GOT3 (cell line): ENCODE measurements at places on chromosomes 1 and 21.
A peak's percentile ranks its signal among the peaks of the same experiment; 100 is the strongest.

DNA sequence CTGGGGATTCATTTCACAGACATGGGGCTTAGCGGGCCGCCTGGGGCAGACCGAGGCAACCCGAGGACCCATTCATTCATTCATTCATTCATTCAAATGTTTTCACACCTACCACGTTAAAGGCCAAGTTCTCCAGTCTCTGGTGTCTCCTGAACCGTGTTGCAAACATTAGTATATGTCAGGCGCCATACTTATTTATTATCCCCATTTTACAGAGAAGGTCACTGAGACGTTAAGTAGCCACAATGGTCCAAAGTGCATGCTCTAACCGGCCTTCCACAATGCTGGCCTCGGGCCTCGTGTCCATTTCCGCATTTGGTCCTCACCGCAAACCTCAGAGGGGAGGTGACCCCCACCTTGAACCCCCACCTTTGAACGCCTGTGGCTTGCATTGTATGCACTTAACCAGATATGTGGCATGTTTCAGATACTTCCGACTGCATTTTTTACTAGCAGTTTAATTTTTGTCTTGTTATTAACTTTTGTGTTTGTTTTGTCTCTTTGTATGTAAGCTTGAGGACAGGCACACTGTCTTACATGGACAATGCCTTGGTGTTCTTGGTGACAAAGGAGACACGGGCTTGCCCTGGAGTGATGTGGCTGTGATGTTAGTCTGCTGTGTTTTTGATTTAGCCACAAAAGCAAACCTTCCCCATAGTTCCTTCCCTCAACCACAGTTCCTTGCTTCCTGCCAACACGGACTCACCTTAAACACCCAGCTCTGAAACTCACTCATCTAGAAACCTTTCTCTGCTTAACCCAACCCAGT, 1.2 kb upstream of the IFFO2 start:
- no peak for DNase-seq

- no peak for DNase-seq
Measured at GRCh38 chr21:34520764-34521508, 8.9 kb upstream of the KCNE1 start.

DNA sequence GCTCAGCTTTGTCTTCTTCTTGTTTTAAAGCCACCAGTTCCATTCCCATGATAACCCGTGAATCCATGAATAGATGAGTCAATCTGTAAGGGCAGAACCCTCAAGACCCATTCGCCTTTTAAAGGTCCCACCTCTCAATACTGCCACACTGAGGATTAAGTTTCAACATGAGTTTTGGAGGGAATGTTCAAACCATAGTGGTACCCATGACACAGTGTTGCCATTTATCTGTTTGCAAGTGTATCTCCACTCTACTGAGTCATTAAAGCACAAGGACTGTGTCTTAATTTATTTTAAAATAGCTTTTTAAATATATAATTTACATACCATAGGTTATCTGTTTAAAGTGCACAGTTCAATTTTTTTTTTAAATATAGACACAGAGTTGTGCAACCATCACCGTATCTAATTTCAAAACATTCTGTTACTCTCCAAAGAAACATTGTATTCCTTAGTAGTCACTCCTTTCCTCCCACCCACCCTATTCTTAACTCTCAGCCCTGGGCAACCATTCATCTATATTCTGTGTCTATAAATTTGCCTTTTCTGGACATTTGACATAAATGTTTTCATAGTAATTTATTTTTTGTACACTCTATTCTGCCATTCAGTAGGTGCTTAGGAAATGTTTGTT, 4.8 kb upstream of the IL24 start:
- no peak for DNase-seq

- DNase-seq: no peak
Measured at GRCh38 chr1:220067269-220068204, 21.2 kb upstream of the EPRS1 start.

DNA sequence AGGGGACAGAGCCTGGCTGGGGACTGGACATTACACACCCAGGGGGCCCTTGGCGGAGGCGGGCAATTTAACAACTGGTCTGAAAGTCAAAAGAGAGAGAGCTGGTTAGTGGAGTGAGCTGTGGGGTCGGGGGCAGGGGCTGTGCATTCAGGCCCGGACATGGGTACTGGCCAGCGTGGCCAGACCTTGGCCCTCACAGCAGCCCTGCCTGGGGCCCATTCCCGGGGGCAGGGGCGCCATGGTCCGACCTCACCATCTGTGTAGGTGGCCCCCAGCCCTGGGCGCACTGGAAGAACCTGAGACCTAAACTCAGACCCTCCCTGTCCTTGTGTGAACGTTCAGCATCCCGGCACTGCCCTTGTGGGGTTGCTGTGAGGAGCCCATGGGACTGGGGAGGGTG, 5.0 kb downstream of the CLDN19 start:
- DNase-seq: no peak

DNA sequence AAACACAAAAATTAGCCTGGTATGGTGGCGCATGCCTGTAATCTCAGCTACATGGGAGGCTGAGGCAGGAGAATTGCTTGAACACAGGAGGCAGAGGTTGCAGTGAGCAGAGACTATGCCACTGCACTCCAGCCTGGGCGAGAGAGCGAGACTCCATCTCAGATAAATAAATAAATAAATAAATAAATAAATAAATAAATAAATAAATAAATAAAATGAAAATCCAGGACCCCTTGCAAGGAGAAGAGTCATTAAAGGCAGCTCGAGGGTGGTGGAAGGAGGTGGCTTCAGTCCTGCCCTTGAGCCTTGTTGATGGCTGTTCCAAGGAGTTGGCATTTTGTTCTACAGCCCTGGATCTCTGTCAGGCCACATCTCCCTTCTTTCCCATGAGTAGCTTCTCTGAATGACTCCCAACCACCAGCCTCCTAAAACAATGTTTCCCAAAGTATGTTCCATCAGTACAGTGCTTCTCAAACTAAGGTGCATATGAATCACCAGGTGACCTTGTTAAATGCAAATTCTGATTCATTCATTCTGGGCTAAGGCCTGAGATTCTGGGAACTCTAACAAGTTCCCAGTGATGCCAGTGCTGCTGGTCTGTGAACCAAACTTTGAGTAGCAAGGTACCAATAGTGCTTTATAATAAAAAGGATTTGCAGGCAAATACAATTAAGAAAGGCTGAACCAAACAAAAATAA, 99.0 kb downstream of the KCNN3 start:
- no peak for DNase-seq

DNA sequence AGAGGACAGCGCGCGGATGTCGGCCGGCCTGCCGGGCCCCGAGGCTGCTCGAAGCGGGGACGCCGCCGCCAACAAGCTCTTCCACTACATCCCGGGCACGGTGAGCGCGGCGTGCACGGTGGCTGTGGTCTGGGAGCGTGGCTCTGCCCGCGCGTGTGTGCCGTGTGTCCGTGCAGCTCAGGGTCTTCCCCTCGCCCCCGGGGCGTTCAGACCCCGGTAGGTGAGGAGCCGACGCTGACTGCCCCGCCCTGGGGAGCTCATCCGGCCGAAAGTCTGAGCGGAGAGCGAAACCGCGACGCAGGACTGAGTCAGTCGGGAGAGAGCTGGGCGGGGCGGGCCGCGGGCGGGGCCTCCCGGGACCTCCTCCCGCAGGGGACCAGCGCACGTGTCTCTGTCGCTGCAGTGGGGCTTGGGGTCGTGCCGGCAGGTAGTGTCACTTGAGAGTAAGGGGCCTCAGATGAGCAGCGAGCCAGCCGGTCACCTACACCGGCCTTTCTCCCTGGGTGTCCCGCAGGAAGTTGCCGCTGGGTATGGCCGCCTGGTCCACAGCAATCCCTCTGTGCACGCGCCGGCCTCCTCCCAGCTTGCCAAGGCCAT, 520 bp downstream of the PLEKHN1 start:
- peak; percentile 34 for DNase-seq

GRCh38 chr1:231315887-231316286, 21.8 kb downstream of the EXOC8 start:
- no peak for DNase-seq

GRCh38 chr1:5664906-5665875, 327.0 kb downstream of the NPHP4 start:
- DNase-seq: no peak

GRCh38 chr1:78284354-78284753, 206.4 kb upstream of the PTGFR start:
- no peak for DNase-seq

DNA sequence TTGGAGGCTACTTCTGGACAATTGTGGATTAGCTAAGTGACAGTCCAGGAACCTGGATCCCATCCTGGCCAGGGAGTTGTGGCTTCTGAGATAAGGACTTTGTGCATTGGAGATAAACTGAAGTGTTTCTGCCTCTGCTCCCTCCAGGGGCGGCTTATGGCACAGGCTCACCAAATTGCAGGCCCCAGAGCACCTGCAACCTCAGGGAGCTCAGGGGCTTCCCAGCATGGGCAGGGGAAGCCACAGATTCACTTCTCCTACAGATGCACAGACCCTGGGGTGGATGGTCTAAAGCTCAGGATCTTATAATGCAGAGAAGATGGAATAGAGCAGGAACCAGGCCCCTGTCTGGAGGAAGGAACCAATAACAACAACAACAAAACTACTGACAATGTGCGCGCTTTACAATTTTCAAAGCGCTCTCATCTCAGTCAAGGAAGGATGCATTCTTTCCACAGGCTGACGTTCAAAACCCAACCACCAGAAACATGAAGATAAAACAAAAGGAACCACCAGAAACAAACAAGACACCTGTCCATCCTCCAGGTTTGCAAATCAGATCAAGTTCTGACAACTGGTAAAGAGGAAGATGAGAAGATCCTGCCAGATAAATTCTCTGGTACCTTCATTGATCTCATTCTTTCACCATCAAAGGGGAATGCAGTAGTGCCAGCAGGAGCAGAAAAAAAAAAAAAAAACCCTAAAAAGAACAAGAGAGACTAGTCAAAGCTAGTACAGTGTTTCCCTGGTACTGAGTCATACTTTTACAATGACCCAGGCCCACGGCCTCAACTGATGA, 121.0 kb upstream of the IRF2BP2 start:
- DNase-seq: no peak

DNA sequence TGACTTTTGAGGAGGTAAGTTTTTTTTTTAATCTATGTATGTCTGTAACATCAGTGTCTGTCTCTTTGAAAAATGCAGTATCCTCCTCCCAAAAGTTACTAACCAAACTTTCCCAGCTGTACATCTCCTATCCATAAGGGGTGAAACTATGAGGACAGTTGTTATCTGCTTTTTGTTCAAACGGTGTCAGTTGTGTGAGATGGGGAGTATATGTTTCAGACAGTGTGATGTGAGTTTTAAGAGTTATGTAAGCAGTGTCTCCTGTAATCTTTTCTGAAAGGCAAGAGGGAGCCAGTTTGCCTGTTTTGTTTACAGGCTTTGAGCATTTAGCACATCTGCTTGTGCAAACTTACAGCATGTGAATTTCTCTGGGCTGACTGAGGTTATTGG, 34.8 kb upstream of the CACYBP start:
- no peak for DNase-seq
